ENCODE measurements at places on chromosomes 16 and 17. TPM values are rescaled to one million over a fixed set of nuclear protein-coding genes. Genes with fewer than 3 reads are reported as not detected.

Gene KCNH6
- total RNA-seq = not detected

DNA sequence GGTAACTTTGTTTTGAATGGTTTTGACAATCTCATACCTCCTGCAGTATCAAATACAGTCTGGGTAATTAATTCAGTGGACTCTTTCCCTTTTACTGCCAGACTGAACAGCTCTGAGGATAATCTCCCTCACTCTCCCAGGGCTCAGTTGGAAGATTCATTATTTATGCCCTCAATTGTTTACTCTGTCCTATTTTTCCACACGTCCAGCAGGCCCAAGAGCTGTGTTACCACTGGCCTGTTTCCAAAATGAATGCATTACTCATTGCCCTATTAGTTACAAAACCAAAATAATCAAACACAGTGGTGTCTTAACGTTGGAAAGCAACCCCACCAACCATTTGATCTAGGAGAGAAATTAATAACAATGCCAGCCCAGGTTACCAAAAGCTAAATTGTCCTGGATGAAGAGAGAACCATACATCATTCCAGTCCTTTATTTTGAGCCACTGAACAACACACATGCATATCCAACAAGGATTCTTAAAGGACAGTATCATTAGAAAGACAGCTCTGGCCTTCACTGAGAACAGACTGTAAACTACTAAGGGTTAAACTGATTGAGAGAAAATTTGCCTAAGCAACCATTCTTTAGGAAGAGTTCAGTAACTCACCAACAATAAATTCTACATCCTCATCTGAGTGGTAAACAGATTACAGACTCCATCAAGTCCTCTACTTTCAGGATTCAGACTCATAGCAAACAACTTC is 34.5 kb downstream of the FAM222B start:
- DNase-seq = no peak

- no peak for DNase-seq
Observed at GRCh38 chr17:1159431-1160180, 20.2 kb downstream of the ABR start.

DNA sequence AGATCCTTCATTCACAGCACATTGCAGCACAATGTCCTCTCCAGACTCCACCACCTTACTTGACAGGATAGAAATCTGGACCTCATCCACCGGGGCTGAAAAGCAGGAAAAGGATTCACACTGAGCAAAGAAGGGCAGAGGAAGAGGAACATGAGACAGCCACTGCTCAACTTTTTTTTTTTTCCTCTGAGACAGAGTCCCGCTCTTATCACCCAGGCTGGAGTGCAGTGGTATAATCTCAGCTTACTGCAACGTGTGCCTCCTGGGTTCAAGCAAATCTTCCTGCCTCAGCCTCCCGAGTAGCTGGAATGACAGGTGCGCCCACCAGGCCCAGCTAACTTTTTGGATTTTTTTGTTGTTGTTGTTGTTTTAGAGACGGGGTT is 34.4 kb downstream of the PECAM1 start:
- no peak for DNase-seq

DNA sequence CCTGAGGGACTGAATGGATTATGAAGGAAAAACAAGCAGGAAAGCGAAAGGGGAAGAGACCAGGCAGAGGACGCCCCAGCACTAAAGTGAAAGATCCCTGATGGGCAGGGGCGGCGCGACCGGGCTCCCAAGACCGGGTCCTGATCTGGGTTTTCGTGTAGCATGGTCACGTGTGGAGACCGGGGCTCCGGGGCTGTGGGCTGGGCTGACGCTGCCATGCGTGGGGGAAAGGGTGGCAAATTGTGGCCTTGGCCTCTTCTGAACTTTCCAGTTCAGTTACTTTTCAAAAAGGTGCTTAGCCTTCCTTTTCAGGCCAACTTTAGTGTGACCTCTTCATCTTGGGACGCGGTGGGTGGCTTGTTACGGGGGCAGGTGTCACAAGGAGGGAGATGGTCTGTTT is 57.5 kb downstream of the METRNL start:
- DNase-seq = no peak

Measured in OCI-LY7 (cell line).